Cortex of kidney (tissue), 1 donor: ENCODE measurements at places on chromosomes 7 and 10.

- no peak for DNase-seq
Measured at GRCh38 chr10:121211446-121211845, 360.3 kb downstream of the WDR11 start.

GRCh38 chr7:93955304-93955703 is 33.8 kb downstream of the GNG11 start:
- no peak for DNase-seq

DNA sequence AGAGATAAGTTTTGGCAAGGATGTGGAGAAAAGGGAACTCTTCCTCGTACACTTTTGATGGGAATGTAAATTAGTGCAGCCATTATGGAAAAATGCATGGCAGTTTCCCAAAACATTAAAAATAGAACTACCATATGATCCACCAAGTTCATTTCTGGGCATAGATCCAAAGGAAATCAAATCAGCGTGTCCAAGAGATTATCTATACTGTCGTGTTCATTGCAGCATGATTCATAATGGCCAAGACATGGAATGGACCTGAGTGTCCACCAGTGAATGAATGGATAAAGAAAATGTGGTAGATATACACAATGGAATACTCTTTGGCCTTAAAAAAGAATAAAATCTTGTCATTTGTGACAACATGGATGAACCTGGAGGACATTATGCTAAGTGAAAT is 70.3 kb upstream of the RSU1 start:
- no peak for DNase-seq

- no peak for DNase-seq
Measured at GRCh38 chr7:129462420-129462819, 28.2 kb downstream of the STRIP2 start.

GRCh38 chr7:74289659-74290552 is 699 bp downstream of the CLIP2 start:
- no peak for DNase-seq

- DNase-seq = no peak
Measured at GRCh38 chr10:97400665-97401454, at the start of gene RRP12. TSS of gene RRP12 (minus strand) at chr10:97401340. CDS start at chr10:97401231, 109 bp downstream.

- DNase-seq = no peak
Measured at GRCh38 chr10:6364893-6365292, 162.2 kb downstream of the PFKFB3 start.

DNA sequence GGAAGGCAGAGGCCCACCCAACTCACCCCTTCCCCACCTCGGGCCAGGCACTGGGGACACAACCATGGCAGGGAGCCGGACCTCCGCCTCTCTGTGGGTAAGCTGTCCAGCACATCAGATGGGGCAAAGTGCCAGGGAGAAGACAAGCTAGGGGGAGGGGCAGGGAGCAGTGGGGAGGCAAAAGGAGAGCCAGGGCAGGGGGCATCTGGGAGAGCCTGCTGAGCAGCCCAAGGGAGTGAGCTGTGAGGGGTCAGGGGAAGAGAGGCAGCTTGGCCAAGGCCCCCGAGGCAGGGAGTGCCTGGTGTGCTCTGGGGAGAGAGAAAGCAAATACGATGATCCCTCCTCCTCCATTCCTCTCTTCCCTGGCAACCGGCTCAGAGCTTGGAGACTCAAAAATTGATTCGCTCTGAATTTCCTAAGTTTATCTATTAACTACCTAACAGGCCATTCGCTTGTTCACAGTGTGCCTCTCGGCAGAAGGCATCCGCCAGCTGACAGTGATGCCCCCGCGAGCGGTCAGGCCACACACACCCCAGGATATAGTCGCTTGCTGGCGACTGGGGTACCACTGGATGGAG is 4.5 kb downstream of the CAMK2B start:
- no peak for DNase-seq

GRCh38 chr7:1369916-1370657 is 89.2 kb downstream of the MICALL2 start:
- DNase-seq = no peak

DNA sequence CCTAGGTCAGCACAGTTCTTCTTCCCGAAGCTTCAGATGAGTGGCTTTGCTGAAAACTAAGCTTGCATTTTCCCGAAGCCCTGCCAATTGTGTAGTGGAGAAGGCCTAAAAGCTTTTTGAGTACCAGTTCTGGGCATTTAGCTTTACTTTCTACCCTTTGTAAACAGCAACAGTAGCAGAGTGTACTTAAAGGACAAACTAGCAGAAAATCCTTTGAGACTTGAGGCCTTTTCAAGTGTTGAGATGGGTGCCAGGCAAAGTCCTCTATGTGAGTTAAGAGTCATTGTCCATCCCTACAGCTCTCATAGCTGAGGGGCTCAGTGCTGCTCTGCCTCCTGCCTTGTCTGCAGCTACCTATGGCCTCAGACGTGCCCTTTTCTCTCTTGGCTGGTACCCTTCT is 368.2 kb downstream of the CCSER2 start:
- no peak for DNase-seq

DNA sequence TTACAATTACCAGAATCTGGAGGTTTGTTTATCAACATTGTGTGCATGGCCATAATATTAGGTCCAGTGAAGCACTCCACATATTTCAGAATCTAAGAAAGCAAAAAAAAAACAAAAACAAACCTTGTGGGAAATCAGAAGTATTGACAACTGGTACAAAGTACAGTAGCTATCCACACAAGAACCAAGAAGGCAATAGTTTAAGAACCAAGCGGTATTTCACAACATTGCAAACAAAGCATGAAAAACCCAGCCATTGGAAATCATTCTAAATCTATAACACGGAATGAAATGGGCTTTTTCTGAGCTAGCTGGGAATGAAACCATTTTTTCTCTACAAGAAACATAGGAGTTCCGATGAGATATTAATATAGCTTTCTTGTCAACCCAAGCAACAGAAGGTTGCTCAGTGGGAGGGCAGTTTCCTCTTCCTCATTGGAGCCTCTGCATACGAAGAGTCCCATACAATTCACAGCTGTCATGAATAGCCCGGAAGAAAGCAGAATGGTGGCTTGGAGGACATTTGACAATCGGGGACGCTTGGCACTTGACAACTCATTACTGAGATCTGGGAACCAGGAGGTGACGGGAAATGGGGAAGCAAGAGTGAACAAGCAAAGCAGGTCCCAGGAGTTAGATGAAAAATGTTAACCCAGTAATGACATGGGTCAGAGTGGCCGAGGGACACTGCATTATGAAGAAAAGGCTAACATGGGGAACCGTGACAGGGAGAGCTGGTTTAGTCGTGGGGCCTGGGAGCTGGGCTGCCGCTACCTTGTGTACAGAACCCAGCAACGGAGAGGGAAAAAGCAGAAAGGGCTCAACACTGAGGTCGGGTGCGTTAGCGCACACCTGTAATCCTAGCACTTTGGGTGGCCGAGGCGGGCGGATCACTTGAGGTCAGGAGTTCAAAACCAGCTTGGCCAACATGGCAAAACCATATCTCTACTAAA is 7.8 kb downstream of the PHYH start:
- DNase-seq = no peak

DNA sequence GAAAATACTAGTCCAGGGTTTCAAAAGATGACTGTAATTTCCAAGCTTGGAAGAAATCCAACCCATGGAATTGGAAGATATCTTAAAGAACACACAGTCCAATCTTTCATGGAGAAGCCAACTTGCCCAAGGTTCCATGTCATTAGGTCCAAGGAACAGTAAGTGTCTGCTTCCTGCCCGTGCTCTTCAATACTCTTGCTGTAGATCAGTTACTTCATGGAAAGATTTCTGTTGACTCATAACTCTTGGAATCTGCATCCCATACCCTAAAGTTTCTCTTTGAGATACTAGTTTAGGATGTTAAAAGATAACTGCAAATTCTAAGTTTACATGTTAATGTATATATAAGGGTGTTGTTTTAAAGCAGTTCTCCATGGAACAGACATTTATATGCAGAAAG is 127.9 kb upstream of the SLC13A1 start:
- DNase-seq = no peak

DNA sequence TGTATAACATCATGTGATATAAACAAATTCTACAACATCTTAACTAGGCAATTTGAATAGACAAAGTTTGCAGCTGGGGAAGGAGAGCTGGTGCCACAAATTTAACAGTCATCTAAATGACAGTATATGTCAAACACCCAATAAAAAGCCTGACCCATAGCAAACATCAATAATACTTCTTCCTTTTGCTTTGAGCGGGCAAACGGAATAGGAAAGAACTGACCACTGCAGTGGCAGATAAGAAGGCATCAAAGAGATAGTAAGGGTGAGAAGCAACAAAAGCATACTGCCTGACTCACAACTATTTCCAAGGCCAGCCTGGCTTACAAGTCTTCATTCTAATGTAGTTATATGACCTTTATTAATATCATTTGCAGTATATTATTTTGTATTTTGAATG is 99.9 kb downstream of the LRRN3 start:
- DNase-seq = no peak

DNA sequence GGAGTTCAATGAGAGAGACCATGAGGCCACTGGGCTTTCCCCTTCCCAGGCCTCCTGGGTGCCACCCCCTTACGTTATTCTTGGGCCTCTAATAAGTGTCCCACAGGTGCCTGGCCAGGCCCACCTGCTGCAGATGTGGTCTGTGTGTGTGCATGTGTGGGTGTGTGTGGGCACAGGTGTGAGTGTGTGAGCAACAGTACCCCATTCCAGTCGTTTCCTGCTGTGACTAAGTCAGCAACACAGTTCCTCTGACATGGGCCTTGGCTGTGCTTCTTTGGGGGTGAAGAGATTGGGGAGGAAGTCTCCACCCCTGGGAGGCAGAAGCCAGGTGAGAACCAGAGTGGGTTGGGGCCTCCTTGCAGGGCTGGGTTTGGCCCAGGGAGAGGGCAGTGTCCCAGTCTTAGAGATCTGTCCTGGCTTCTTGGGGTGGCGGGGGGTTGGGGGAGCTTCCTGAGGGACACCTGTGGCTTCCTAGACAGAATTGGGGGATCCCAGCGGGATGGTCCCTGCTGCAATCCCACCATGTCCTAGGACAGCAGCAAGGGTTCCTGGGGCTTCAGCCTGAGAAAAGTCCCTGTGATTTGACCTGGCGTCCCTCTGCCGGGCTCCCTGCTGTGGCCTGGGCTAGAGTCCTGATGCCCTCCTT is 4.1 kb upstream of the PILRB start:
- no peak for DNase-seq

- no peak for DNase-seq
Measured at GRCh38 chr10:48215486-48216203, 58.9 kb downstream of the FRMPD2 start.

GRCh38 chr10:67837541-67838314 is at the start of gene DNAJC12:
TSS of gene DNAJC12 (minus strand) at chr10:67838188. CDS start at chr10:67838011, 177 bp downstream.
- DNase-seq = no peak

DNA sequence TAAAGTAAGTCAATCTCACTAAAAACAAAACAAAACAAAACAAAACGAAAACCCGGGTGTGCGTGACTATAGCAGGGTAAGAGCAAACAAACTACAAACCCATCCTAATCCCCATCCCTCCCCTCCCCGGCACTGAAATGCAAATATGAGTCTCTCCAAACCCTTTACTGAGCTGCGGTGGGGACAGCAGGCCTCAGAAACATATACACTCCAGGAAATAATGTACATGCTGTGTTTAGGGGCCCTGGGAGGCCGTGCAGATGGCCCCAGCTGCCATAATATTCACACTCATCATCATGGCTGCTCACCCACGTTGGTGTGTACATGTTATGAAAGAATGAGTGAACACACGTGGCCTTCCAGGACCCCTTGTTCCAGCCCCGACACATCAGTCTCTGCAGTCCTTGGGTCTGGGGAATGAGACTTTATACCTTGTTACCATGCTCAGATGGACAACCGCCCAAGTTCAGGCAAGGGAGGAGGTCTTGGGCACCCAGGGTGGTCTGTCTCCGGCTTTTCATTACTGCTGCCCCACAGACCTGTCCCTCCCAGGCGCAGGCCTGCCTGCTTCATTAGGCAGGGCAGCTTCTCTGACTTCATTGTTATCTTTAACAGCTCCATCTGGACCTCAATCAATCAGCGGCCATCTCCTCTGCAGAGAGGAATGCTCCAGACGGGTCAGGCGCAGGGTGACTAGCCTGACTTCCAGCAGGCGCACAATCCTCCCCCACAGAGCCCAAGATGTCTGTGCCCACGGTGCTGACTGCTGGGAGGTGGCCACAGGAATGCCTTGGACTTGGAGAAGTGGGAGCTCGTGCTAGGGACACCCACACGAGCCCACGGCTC is 20.6 kb downstream of the HSPA12A start:
- no peak for DNase-seq

GRCh38 chr10:93259126-93259525 is 185.4 kb downstream of the CYP26A1 start:
- no peak for DNase-seq

GRCh38 chr7:136687693-136688322 is 180.6 kb upstream of the CHRM2 start:
- no peak for DNase-seq

DNA sequence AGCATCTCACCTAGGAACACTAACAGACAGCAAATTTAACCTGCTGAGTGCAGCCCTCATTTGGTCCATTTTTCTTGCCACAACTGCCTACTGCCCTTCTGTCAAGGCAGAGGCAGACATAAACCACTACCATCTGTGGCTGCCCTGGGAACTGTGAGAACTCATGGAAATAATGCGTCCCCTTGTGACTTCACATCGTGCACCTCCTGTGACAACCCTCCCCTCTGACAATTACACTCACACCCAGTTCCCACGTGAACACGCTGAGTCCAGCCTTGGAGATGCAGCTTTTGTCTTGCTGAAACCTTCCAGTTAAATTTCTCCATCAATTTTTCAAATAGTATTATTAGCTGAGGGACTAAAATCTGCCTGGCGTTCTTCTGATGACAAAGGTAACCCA is 193.1 kb upstream of the KLF14 start:
- no peak for DNase-seq

DNA sequence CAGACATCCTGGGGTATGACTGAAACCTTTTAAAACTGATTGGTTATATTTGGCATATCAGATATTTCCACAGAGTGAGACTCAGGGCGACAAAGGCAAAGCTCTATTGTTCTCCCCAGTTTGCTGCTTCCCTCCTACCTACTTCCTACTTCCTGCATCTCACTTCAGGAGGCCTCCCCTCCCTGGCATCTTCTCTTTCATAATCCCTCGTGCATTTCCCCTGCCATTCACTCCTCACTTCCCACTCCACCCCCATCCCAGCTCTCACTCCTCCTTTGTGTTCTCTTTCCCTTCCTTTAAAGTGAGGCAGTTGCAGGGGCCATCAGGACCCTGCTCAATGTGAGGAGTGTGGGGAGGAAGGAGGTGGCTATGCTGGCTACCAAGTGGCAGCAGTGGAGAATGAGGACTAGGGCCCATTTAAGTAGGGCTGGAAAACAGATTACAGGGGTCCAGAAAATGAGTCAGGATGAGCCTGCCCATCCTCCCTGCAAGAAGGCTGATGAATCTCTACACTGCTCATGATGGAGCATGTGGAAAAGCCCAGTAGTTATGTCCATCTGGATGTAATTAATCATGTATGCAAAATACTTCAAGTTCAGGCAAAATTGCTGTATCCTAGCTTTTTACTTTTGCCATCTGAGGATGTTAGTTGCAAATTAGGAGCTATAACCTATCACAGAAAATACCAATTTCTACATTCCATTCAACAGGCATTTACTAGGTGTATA is 311.8 kb upstream of the IMMP2L start:
- DNase-seq = no peak

GRCh38 chr10:100985336-100985735 is 2.0 kb downstream of the MRPL43 start:
- DNase-seq = no peak

- DNase-seq = no peak
Measured at GRCh38 chr7:124698964-124699363, 66.6 kb downstream of the GPR37 start.

- DNase-seq = no peak
Measured at GRCh38 chr10:76114581-76115001, 683.2 kb downstream of the LRMDA start.
